Left lobe of liver (tissue), 2 donors: ENCODE measurements at places on chromosomes 7 and 10. TPM values are rescaled to one million over a fixed set of nuclear protein-coding genes. Genes with fewer than 3 reads are reported as not detected.

The OPN1SW gene
- total RNA-seq = not detected

The GPR26 gene
- total RNA-seq = not detected

The RTKN2 gene
- total RNA-seq = 0.05 TPM

The HOXA3 gene
- total RNA-seq = 0.30 TPM

The ZNF25 gene
- total RNA-seq = 2.3 TPM

The ZNF467 gene
- total RNA-seq = 18.9 TPM

The LBX1 gene
- not detected for total RNA-seq

GRCh38 chr7:31688372-31688771 lies 1.4 kb downstream of the PPP1R17 start:
- DNase-seq = no peak

GRCh38 chr10:111102359-111102837 lies 25.6 kb downstream of the ADRA2A start:
- DNase-seq = no peak

- no peak for DNase-seq
Observed at GRCh38 chr7:64774204-64774842, 19.9 kb upstream of the ZNF138 start.

- no peak for DNase-seq
Observed at GRCh38 chr7:42138691-42139090, 98.3 kb downstream of the GLI3 start.

DNA sequence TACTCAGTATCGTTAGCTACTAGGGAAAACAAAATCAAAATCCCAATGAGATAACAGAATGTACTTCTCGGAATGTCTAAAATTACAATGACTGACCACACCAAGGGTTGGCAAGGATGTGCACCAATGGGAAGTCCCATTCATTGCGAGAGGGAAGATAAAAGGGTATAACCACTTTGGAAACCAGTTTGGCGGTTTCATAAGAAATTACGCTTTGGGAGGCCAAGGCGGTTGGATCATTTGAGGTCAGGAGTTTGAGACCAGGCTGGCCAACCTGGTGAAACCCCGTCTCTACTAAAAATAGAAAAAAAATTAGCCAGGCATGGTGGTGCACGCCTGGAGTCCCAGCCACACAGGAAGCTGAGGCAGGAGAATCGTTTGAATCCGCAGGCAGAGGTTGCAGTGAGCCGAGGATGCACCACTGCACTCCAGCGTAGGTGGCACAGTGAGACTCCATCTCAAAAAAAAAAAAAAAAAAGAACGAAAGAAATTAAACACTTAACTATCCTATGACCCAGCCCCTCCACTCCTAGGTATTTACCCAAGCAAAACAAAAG lies 7.6 kb downstream of the HACD1 start:
- no peak for DNase-seq

DNA sequence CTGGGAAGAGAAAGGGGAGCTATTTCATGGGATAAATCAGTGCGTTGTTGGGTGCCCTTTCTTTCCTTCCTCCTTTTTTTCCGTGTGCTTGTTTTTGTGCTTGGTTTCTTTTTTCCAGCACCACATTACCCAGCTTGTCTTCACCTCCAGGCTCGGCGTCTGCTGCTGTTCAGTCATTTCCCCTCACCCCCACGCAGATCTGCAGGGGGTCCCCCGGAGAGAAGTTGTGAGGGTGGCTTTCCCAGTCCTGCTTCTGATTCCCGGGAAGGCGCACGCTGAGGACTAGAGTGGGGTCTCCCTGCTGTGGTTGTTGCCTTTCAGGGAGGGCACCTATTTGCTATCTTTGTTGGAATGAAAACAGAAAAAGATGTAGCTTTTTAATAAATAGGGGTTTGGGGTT lies 1.6 kb downstream of the CAMK1D start:
- no peak for DNase-seq

DNA sequence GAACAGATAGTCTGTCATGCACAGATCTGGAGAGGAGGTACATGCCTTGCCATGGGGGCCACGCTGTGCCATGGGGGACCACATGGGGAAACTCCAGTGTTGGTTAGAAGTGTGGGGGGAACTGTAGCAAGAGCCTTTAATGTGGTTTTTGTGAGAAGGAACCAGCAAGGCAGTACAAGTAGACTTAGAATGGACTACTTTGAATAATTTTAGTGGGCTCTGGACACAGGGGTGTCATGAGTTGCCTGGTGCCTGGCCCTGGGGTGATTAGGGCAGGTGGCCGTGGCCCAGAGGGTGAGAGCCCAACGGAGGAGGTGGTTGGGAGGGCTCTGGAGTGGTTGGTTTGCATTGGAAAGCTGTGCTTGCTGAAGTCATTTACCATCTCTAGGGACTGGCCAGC lies 77.2 kb downstream of the CXCL12 start:
- DNase-seq = no peak

DNA sequence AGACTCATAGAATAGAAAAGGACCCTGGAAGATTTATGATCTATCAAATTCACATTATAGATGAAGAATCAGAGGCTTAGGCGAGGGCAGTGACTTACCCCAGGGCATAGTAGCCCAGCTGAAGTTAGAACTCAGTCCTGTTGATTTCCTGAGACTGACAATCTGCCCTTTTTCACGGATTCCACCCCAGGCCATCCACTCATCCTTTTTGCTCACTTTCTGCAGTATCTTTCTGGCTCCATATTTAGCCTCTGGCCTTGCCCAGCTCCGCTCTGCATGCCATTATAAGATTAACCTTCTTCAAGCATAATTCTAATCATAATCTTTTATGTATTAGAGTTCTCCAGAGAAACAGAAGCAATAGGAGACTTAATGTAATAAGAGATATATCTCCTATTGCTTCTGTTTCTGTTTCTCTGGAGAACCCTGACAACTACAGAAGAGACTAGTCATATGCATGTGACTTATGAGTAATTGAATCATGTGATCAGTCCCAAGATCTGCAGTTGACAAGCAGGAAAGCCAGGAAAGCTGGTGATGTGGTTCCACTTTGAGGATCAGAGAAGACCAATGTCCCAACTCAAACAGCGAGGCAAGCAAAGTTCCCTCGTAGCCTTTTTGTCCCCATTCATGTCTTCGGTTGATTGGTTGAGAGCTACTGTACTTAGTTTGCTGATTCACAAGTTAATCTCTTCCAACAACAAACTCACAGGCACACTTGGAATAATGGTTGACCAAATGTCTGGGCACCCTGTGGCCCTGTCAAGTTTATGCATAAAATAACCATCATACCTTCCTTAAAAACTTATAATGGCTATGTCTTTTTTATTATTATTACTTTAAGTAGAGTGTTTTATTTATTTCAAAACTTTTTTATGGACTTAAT lies 412.1 kb downstream of the SUGCT start:
- no peak for DNase-seq

- DNase-seq = no peak
Observed at GRCh38 chr10:71296086-71296485, 23.0 kb upstream of the SLC29A3 start.

DNA sequence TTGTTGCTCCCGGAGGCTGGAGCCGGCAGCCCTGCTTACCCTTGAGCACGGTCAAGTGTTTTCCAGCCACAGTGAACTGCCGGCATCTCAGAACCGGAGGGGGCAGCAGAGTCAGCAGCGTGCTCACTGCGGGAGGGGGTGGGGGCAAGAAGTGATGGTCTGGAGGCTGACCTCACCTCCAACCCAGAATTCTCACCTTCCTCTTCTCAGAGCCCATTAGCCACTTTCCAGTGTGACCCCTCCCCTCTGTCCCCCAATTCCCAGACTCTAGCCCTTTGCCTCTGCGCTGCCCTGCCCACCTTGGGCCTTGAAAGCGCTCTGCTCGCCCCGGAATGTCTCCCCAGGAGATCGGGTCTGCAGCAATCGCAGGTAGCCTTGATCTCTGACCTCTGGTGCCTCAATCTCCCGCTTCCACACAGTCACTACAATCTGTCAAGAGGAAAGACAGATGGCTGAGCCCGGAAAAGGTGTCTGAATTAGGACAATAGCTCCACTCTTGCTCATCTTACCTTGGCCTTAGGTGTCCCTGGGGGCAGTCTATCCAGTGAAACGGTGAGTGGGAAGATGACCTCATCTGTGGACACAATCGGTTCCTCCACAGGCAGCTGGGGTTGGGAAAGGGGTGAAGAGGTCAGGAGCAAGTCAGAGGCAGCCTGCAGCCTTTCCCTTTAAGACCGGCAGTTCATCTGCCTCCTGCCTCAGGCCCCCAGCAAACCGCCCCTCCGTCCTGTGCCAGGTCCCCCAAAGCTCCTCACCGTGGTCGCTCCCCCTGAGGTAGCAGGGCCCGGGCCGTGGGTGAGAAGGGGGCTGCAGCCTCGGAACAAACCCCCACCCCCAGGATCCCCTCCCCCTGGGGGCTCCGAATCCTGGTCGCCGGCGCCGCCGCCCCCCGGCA lies 942 bp downstream of the TRAPPC14 start:
- DNase-seq = no peak

- DNase-seq = peak; percentile 29
Observed at GRCh38 chr7:151308256-151308655, 33.4 kb upstream of the NUB1 start.

- no peak for DNase-seq
Observed at GRCh38 chr10:14995964-14996565, 36.9 kb downstream of the MEIG1 start.

DNA sequence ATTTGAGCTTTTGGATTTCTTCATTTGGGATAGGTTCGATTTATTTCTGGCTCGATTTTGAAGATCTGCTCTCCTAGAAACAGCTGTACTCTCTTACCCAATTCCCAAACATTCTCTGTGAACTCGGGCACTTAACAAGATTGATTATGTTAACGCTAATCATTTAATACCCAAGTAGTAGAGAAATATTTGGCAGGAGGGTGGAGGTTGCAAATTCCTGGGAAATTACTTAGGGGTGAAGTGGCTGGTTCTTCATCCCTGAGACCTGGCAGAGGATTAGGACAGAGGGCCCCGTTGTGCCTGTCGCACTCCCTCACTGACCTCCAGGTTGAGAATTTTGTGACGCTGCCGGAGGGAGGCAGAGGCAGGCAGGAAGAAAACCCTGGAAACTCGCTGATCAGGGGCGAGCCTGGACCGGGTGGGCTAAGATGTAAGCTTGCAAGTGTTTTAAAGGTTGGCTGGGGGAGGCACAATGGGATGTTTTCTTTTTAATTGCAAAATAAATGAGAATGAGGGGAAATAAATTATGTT lies 182.6 kb downstream of the TCF7L2 start:
- no peak for DNase-seq

DNA sequence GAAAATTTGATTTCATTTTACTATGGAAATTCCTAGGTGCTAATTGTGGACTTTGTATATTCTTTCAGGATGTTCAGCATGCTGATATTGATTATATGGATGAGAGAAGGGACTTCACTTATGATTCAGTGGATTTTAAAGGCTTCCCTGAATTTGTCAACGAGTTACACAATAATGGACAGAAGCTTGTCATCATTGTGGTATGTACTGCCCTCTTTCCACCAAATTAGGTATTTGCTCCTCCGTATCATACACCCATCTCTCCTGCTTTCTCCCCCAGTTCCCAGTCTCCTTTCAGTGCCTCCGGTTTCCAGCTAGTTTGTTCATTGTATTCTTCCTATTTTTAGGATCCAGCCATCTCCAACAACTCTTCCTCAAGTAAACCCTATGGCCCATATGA lies 34.6 kb downstream of the MGAM start:
- no peak for DNase-seq

DNA sequence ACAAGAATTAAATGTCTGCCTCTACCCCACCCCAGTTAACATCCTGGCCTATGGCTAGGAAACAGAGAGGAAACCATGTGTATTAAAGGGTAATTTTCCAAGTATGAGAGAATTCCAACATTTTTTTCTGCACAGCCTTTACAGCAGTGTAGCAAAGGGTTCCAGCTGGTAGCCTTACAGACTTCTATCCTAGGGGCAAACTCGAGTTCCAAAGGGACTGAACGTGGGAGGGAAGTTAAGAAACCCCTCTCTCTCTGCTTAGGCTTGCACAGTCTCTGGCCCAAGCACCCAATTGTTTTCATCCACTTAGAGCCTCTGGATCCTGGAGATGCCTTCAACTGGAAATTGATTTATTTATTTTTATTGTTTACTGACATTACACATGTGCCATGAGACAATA lies 60.3 kb downstream of the SLC16A12 start:
- no peak for DNase-seq

DNA sequence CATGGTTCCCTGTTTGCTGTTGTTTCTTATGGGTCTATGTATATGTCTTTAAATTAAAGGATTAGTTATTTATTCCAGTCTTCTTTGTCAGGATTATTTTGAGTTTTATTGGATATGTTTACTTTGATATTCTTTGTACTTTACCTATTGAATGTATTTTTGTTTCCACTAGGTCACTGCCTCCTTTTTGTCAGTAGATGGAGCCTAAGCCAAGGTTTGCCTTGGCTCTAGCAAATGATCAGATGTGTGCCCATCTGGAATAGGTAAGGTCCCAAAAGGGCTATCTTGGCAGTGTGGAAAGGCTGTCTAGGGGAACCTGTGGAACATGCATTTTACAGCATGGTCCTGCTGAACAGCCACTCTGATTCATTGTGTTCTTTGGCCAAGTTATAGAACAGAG lies 337.3 kb upstream of the GHITM start:
- no peak for DNase-seq

DNA sequence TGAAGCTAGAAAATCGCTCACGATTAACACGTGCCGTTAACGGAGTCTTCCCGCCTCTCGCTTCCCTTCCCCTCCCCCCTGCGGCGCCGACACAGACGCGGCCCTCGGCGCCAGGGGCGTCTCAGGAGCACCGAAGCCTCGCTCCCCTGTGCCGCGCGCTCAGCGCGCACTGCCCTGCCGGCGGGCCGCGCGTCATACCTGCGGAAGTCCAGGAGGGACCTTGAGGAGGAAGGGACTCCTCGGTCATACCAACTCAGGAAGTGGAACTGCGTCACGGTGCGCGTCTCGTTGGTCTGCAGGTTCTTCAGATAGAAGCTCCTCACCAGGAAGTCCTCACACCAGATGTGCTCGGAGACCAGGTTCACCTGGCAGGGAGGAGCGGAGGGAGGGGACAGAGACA lies 239.6 kb downstream of the DNAJB6 start:
- DNase-seq = no peak

GRCh38 chr7:1520539-1521234 lies 9.8 kb upstream of the MAFK start:
- no peak for DNase-seq

DNA sequence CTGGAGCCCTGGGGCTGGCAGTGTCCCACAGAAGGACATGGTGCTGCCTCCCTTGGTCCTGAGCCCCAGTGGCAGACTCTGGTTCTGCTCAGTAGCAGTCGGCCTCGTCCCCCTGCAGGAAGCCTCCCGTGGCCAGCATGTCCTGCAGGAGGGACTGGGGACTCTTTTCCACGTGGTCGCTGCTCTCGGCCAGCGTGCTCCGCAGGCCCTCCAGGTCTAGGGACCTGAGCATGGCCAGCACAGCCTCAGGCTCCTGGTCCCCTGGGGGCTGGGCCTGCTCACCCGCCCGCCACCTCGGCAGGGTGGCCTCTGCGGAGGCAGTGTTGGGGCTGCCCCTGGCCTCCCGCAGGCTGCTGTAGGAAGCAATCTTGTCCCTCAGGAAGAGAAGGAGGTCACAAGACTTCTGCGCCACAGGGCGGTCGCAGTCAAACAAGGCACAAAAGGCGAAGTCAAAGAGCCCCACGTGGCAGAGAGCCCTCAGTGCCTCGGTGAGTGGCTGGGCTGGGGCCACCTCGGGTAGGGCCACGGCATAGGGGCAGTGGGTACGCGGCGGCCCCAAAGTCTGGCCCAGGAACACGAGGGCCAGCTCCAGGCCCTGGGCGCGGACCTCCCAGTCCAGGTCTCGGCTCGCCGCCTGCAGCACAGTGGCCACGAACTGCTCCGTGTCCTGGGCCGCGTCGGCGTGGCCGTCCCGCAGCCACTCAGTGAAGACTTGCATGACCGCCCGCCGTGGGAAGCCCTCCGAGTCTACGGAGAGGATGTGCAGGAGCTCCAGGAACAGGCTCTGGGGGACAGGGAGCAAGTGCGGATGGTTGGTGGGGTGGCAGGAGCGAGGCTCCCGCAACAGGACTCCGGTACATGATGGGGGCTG lies 17.1 kb downstream of the BRAT1 start:
- no peak for DNase-seq

- DNase-seq = no peak
Observed at GRCh38 chr10:124685261-124685660, 58.9 kb downstream of the FAM53B start.
